ENCODE measurements at places on chromosomes 2 and 18.

GRCh38 chr18:68791801-68792200, 6.1 kb upstream of the CCDC102B start:
- DNase-seq, result no peak

- DNase-seq, result no peak
These were observed 58.5 kb upstream of the TMEM182 start for GRCh38 chr2:102703305-102703704.

GRCh38 chr2:160165996-160166395, 34.1 kb downstream of the ITGB6 start:
- no peak for DNase-seq

DNA sequence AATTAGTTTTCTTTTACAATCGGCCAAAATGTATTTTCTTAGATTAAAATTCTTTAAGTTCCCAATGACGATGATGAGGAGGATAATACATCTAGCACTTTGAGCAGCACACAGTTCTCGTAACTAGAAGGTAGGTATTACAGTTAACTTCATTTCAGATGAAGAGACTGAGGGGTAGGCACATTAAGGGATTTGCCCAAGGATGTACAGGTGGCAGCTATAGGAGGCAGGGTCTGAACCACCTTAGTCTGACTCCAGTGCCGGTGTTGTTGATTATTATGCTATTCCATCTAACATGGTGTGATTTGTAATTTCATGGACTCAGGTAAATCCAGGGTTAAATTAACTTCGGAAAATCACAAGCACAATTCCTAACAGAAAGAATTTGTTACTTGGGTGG, 1.1 kb downstream of the CD28 start:
- DNase-seq, result no peak

DNA sequence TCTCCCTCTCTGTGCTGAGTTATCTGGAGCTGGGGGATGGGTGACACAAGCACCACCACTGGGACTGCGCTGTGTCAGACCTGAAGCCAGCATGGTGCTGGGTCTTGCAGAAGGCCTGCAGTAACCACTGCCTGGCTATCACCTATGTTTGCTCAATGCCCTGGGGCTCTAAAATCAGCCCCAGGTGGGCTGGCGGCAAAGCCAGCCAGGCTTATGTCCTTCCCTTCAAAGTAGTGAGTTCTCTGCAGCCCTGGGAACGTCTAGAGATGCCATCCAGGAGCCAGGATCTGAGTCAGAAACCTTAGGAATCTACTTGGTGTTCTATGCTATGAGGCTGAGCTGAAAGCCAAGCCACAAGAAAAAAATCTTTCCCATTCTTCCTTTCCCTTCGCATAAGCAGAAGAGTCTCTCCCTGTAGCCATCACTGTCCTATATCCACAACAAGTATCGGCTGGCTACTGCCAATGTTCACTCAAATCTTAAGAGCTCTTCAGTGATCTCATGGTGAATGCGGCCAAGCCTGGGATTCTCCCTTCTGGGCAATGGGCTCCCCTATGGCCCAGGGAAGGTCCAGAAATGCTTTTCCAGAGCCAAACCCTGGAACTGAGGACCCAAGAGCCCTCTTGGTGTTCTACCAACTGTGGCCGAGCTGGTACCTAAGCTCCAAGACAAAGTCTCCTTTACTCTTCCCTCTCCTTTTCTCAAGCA, 248.7 kb downstream of the ZNF385B start:
- no peak for DNase-seq

DNA sequence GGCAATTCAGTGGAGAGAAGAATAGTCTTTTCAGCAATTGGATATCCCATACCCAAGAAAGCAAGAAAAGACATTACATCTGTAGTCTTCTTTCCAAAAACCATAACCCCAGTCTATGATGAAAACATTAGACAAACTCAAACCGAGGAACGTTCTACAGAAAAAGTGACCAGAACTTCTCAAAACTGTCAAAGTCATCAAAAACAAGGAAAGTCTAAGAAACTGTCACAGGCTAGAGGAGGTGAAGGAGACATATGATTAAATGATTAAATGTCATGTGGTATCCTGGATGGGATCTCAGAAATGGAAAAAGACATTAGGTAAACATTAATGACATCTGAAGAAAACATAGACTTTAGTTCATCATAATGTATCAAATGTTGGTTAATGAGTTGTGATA, 4.9 kb upstream of the USP40 start:
- DNase-seq, result no peak

DNA sequence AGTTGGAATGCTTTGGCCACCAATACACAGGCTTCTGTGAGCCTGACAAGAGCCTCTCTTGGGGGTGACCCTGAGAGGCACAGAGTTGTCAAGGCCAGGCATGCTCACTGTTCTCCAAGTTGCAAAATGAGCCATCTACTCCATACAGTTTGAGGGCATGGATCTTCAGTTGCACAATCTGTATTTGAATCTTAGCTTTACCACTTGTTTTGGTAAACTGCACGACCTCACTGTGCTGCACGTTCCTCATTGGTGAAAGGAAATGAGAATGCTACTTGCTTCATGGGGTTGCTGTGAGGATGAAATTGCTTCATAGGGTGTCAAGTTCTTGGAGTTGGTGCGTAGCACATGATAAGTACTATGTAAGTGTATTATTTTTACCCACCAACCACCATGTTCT, 12.0 kb upstream of the HAAO start:
- DNase-seq, result no peak

DNA sequence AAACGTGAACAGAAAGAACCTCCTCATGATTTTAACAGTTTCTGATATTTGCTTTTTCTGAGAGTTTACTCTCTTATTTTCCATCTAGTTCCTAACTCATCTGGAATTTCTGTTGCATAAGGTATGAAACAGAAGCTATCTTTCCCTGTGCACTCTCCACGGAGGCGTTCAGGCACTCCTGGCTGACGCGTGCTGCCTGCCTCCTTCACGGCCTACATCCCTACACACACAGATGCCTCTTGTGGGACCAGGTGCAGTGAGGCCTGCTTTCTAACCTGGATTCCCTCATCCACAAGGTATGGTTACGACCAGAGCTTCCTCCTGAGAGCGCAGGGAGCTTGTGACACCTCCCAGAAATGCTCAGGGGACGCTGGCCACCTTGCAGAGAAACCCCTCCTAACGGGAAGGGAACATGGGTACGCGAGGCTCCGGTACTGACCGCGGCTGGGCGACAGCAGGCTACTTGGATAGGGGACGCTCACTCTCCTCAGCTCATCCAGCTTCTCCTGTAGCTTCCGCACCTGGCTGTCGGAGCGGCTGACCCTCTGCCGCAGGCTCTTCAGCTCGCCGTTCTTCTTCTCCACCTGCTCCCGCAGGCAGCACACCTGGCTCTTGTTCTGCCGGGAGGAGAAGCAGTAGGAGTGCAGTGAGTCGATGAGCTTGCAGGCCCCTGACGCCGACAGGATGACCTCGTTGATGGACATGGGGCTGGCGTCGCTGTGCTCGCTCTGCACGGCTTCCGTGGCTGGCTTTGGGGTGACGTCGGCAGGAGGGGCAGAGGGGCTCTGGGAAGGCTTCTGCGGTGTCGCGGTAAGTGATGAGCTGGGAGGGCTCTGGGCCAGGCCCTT, 4.3 kb downstream of the THAP4 start:
- DNase-seq, result no peak

- no peak for DNase-seq
These were observed 73.8 kb downstream of the CLIP4 start for GRCh38 chr2:29189052-29189451.

DNA sequence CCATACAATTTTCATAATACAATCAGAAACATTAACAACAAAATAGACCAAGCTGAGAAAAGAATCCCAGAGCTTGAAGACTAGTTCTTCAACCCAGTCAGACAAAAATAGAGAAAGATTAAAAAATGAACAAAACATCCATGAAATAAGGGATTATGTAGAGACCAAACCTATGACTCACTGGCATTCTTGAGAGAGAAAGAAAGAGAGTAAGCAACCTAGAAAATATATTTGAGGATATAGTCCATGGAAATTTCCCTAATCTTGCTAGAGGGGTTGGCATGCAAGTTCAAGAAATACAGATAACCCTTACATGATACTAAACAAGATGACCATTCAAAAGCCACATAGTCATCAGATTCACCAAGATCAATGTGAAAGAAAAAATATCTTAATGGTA, 281.7 kb downstream of the CCDC85A start:
- no peak for DNase-seq

DNA sequence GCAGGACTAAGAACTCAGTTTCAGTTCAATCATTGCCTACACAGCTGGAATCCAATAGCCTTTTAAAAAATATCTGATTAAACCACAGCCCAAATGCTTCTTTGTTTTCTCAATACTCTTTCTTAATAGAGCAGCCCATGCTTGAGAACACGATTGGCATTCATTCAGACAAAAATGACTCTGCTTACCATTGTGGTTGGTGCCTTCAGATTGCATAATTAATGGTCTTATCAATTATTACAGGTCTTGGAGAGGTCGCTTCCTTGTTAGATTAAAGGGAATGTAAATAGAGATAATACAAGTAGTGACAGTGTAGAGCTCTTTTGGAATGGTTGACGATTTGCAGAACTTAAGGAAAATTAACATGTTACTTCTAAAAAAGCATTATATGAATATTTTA, 107.2 kb downstream of the RNF152 start:
- DNase-seq, result no peak

DNA sequence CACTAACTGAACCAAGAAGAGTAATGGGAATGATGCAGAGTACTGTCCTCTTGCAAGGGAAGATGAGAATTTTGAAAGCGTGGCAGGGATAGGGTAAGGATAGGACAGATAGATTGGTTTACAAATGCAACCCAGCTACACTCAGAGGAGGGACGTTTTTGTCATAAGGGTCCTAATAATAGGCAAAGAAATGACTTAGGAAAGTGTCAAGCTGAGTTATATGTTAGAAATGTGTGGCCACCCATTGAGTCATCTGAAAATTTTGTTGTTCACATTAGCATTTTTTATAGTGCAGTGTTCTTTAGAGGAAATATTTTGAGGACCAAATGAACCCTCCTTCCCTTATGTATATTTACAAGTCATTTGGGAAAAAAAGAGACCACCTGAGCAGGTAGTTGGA, 137.5 kb downstream of the PHLPP1 start:
- DNase-seq, result no peak

- no peak for DNase-seq
These were observed 348.2 kb downstream of the MYCN start for GRCh38 chr2:16288371-16289112.

GRCh38 chr2:38957972-38958371, 68.3 kb downstream of the ARHGEF33 start:
- DNase-seq, result no peak

DNA sequence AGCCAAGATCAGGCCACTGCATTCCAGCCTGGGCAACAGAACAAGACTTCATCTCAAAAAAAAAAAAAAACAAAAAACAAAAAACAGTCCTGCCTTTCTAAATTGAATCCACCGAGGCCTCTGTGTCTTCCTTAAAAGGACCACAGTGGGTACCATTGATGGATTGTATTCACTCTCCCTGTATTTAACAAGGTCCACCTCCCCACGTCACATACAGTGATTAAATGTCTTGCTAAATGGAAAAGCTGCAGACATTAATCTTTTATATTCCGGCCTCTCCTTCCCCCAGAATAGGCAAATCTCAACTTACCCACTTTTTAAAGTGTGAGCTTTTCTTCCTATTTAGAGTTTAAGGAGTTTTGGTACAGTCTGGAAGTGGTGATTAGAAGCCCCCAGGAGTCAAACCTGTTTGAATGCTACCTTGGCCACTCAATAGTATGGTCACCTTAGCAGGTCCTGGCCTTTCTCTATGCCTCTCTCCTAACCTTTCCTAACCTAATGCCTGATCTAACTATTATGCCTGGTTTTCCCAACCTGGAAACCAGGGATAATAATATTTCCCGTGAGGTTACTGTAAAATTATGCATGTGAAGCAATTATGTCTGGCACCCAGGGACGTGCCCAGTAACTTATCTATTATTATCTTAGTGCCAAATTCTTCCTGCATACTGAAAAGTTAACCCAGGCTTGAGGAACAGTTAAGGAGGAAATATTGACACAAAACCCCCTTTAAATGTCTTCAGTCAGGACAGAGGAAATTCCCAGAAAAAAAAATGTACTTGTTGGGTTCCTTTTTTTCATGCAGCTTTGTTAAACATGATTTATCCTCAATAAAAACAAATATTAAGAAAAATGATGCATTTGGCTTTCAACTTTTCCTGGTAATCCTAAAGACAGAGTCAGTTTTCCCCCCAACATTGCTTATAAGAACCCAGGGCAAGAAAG, 3.1 kb downstream of the NFE2L2 start:
- no peak for DNase-seq

Measured in activated CD8-positive, alpha-beta memory T cell treated with anti-CD3 and anti-CD28 coated beads for 48 hours (primary cell).